Activated CD4-positive, alpha-beta T cell treated with anti-CD3 and anti-CD28 coated beads, Interleukin-2, amount 50 U/mL, for 48 hours (primary cell): ENCODE measurements at places on chromosomes 1 and 21.
A peak's percentile ranks its signal among the peaks of the same experiment; 100 is the strongest.

DNA sequence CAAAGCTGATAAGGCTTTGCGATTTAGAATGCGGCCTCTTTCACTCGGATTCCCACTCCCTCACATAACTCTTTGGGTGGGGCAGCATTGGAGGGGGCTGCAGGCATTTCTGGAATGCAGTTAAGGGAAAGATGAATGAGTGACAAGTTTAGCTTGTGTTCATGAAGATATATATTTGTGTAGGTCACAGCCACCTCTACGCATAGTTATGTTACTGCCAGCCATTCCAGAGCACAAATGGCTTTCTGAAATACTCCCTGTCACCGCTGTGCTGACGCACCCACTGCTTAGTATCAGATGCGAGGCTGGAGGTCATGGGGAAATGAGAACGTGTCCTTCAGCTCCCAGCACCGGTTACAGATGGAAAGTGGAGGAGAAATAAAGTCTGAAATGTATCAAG lies 54.1 kb upstream of the ATP1A1 start:
- no peak for DNase-seq

DNA sequence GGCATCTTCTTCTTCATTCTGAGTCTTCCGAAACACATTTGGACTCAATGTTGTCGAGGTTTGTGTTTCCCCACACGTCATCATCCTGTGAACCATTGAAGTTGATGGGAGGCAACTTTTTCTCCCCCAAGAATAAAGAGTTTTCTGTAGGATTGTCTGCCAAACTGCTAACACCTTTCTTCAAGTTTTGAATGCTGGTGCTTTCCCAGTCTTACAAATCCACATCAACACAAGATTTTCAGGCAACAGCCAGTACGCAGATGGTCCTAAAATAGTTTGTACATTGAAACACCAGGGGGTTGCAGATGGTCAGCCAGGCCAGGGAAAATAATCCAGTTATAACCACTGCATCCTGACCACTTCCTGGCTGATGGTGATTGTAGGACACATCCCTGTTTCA lies 187.9 kb downstream of the DISC1 start:
- no peak for DNase-seq

DNA sequence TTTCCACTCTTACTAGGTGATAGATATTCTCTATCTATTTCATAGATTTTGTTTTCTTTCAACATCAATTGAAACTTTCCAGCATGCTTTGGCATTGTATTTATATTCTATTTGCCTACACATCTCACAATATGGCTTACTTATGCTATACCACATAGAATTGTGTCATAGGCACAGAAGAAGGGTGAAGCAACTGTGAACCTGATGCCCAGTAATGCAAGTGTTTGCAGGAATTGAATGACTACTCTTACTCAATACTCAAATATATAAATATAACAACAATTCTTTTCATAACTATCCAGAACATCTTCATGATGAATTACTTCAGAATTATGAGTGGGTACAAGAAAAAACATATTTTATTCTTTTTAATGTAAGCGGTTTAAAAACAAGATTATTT lies 165.9 kb downstream of the PTBP2 start:
- no peak for DNase-seq

DNA sequence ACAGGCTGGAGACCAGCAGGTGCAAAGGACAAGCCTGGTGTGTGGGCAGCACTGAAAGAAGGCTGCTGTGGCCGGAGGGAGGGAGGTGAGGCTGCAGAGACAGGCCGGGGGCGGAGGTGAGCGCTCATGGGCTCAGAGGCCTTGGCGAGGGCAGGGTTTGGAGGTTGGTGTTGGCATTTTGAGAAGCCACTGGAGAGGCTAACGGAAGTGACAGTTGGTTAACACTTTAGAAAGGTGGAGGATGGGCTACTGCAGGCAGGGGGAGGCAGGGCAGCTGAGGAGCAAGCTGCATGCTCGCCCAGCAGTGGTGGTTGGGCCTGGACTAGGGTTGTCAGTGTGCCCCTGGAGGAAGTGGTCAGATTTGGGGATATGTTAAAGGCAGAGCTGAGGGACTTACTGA lies 37.5 kb downstream of the QSOX1 start:
- DNase-seq: no peak

DNA sequence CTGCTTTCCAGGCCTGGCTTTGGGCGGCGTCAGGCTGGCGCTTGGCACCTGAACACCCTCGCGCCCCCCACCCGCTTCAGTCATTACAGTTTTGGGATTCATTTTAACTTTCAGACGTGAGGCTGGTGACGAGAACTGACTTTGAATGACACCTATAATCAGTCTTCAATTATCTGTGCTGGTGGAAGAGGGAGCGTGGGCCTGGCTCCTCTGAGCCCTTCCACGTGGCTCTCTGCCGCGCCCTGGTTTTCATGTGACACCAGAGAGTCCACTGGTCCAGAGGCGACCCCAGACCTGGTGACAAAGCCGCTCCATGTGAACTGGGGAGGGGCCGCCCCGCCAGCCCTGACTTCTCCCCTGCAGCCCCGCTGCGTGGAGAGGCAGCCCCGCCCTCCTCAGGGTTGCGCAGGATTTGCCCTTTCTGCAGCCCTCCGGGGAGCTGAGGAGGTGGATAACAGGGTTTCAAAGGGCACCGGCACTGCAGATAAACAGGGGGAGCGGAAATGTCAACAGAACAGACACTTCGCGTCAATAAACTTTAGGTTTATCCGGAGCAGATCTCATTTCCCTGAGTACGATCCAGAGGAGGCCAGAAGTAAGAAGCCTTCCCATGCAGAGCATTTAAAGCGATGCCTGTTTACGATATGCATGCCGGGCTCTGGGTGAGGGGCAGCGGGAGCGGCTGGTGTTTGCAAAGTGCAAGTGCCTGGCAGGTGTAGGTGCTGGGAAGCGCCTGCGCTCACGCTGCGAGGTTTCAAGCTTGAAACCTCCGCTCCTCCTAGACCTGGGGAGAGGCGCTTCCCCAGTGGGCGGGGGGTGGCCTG lies 56.4 kb downstream of the AJAP1 start:
- DNase-seq: no peak

DNA sequence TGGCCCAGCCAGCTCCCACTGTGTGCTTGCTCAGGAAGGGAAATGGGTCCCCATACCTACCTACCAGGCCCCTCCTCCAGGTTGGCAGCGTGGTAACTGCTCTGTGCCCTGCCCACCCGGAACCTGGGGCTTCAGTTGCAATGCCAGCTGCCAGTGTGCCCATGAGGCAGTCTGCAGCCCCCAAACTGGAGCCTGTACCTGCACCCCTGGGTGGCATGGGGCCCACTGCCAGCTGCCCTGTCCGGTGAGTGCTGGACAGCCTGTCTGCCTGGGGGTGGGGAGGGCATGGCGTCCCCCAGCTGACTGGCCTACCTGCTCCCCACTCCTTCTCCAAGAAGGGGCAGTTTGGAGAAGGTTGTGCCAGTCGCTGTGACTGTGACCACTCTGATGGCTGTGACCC lies 10.8 kb upstream of the LRRC71 start:
- DNase-seq: no peak

GRCh38 chr1:5977494-5978444 lies 14.5 kb downstream of the NPHP4 start:
- no peak for DNase-seq

- DNase-seq: no peak
Observed at GRCh38 chr1:219020386-219020785, 153.3 kb upstream of the LYPLAL1 start.

DNA sequence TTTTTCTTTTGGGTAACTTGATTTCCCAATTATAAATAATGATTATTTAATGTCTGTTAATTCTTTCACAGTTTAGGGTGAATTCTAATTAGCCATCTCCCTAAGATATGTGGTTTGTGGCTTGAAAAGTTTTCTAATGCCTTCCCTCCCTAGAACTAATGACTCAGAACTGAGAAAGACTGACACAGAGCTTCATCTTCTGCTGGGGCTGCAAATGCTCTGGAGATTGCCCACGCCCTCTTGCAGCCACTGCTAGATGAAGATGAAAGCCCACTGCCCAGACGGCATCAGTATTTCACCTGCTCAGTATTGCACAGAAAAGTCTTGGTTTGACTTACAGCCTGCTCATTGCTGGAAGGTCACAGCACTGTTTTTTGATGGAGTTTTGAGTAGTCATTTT lies 101.5 kb downstream of the ST6GALNAC3 start:
- DNase-seq: peak; percentile 37

DNA sequence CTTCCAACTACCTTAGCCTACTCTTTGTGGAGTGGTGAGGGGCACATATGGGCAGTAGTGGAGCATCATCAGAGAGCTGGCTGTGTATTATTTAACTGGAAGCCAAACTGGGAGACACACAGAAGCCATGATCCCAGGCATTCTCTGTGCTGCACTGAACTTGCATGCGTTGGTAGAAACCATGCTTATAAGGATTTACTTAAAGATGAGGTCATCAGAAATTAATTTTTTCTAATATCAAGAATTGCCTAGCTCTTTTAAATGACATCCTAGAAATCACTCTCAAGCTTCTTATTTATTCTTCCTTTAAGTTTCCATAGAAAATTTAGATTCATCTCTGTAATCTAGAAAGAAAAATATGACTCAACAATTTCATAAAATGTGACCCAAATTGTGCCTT lies 136.2 kb downstream of the KCNK1 start:
- DNase-seq: no peak

- peak; percentile 43 for DNase-seq
Observed at GRCh38 chr21:33434770-33435360, 31.7 kb downstream of the IFNGR2 start.

DNA sequence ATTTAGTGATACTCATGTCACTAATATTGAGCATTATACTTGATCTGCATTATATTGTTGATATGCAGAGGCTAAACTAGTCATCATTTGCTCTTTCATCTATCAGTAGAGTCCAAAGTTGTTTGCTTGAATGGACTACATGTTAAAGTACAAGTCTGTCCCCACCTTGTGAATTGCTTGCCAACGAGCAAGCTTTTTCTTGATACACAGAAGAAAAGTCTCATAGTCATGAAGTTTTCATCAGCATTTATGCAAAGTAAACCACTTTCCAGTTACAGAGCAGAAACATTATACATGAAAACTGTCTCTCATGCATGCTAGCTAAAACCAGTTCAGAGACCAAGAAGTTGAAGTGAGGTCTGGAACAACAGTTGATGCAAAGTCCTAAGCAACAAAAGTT lies 13.0 kb downstream of the SFPQ start:
- DNase-seq: no peak

DNA sequence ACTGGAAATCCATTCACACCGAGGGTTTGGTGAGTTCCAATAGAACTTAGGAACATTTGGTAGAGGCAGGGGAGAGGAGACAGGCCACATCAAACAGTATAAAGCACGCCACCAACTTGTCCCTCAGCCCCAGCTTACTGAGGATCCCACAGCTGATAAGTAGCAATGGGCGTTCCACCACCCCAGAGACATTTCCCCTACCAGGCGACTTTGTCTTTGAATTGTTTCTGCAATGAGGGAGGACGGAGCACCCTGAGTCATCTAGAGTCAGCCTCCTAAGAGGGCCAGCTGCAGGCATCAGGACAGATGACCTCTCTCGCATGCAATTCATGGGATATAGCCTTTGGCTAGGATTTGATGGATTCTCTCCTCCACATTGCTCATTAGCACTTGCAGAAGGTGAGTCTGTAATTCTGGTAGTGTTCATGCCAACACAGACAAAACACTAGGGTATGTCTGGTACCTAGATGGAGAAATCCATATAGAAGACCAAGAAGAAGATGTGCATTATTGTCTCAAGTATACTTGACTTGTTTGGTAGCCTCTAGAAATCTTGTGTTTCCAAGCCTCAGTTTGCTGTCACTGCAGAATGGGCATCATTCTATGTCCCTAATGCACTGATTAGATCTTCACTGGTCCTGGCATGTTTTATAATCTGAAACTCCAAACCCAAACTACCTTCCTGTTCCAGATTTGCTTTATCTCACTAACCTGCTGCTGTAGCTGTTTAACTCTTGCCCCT lies 69.0 kb downstream of the RRAGC start:
- DNase-seq: no peak

DNA sequence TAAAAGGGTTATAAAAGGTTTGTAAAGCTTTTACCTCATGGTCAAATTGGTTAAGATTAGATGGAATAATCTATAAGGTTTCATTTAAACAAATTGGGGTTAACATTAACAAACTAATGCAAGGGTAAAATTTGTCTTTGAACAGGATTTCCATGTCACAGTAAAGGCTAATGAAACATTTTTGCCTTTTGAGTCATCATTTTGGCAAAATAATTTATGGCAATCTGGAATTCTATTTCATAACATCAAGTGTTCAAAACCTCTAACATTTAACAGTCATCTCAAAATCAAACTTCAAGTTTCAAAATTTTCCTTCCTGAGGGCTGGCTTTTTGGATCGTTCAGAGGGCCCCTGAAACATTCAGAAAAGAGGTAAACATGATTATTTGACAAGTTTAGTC lies 6.6 kb upstream of the CD46 start:
- DNase-seq: no peak

DNA sequence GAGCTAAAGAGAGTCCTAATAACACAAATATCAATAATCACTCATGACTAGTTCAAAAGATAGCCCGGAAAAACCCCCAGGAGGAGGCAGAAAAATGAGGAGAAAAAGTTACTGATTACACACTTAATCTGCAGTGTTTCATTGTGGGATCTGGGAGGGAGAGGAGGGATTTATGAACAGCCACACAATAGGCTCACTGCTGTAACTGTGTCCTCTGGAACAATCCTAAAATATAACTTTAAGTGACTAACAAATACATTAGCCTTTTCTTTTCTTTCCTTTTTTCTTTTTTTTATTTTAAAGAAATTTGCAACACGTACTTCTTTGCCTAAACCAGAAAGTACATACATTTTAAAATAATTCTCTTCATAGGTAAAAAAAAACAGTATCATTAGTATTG lies 106.3 kb upstream of the LBR start:
- DNase-seq: no peak

DNA sequence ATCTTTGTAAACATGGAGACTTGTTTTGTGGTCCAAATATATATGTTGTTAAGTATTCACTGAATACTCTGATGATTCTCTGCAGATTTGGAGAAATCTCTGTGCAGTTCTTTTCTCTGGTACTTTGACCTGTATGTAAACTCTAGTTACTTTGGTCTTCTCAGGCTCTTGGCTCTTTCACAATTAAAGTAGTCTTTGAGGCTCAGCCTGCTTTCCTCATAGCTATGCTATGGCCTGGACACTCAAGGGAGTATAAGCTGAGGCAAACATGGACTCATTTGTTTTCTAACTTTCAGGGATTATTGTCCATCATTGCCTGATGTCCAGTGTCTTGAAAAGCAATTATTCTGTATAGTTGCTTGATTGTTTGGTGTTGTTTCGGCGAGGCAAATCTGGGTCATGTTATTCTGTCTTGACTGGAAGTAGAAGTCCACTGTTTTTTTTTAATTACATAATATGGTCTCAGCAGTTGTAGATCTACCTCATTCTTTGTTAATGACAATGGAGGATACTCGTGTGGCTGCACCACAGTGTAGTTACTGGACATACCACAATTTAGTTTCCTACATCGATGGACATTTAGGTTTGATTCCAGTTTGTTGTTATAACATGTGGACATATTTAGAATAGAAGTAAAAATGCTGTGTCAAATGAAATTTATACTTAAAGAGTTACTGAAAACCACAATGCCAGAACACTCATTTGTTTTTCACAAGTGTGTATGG lies 9.2 kb downstream of the PTBP2 start:
- DNase-seq: no peak

GRCh38 chr1:63713627-63714481 lies 60.0 kb upstream of the ROR1 start:
- no peak for DNase-seq

- DNase-seq: no peak
Observed at GRCh38 chr1:51749151-51749550, 129.4 kb downstream of the NRDC start.
